Cerebellum (tissue), 4 donors: ENCODE measurements at places on chromosomes 6 and 20. TPM values are rescaled to one million over a fixed set of nuclear protein-coding genes. Genes with fewer than 3 reads are reported as not detected.

DNA sequence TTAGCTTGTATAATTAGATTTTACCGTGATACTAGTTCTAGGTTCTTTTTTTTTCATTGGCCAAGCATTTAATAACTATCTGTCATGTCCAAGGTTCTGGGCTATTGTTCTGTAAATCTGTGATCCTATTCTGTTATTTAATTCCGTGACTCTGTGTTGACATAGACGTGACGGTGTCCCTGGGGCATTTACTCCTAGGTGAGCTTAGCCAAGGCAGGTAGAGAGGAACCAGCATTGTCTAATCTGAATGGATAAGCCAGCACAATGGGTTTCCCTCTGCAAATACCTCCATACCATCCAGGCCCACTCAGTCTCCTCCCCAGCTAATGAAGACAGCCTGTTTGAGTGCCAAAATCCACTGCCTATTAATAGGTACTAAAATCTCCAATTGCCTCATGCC, 8.9 kb upstream of the CDSN start:
- DNase-seq: no peak

GRCh38 chr6:15491986-15492269, 170.9 kb downstream of the DTNBP1 start:
- DNase-seq: no peak

DNA sequence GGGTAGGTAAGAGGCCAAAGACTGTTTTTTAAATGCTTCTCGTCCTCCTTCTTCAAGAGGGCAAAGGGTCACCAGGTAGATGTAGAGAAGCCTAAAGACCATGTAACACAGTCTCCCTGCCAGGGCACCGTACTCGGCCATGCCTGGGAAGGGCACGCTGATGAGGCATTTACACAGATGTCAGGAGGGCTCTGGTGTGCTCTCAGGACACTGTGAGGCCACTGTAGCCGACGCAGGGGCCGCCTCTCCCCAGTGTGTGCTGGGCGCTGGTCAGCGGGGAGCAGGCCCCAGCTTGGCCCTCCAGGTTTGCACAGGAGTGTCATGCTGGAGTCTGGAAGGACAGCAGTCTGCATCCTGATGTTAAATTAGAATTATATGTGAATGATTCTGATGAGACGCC, 7.1 kb upstream of the MTG2 start:
- no peak for DNase-seq

DNA sequence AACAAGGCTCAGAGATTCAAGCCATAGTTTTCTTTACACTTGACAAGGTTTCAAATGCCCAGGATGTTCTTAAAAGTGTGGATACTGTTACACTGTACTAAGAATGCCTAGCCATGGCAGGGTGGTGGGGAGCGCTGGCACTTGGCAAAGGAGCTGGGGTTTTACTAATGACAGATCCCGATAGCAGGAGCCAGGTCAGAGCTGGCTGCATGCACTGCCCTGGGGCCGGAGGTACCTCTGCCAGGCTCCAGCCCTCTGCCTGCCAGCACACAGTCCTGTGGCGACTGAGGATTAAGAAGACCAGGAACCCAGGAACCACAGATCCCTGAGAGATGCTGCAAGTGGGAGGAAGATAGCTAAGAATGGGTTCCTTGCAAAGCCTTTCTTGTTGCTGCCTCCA, 260.3 kb downstream of the ALDH8A1 start:
- DNase-seq: peak; percentile 88

DNA sequence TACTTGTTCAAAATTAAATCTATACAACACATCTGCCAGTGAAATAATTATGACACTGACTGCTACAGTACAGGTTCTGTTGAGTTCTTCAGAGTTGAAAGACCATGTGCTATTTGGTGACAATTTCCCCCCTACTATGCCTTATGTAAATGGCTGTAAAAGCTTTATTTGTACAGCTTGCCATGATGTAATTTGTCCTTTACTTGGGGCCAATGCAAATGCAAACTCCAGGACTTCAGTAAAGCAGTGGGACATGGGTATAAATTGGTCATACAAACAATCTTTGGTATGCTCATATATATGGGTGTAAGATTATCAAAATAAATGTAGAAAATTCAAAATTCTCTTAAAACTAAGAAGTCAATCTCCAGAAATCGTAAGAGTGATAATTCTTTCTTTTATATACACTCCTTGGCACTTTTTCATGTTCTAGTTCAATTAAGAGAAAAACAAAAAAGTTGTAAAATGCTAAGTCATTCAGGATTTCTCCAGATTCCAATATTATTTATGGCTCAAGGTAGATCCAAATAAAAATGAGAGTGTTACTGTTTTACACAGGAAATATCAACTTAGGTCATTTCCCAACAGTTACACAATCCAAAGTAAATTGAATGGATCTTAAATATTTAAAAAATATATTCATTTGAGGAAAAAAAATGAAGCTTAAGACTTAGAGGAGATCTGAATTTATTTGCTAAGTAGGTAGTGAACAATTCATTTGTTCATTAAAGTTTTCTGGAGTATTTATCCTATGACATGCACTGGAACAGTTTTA, 1310.5 kb upstream of the CITED2 start:
- DNase-seq: no peak

GRCh38 chr6:113187661-113188060, 669.5 kb upstream of the MARCKS start:
- DNase-seq: no peak

- DNase-seq: no peak
Observed at GRCh38 chr20:47198996-47199552, 157.4 kb downstream of the ZMYND8 start.

DNA sequence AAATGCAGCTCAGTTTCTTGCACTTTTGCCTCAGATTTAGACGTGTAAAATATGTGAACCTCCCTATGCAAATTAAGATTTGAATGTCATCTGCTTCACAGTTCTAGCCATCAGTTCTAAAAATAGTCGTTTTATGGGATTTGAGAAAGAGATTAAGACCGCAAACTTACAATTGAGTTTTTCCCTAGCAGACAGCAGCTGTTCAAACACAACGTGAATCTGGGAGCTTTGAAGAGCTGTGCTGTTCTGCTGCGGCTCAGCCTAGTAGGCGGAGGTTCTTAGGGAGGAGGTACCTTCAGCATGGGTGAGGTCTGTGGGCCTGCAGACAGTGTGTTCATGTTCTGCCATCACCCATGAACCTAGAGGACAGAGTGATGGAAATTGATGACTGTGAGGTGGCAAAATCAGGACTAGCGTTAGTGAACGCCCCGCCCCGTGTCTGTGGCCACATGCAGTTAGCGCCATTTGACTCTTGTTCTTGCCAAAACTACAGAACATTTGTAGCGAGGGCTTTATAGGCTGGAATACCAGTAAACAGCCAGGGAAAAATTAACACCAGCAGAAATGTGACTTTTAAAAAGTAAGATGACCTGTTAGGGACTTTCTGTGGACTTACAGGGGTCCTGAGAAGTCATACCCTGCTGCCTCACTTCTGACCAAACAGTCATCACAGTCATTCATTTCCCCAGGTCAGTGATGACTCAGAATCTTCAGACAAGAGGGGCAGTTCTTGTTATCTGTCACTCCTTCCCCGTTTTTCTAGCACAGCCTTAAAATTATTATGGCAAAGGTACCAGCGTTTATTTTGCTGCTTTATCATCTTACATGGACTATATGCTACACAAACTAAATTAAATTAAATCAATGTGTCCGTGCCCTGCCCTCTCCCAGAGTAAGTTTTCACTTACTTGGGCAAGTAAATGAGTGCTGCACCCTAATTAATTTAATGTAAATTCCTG, 84.3 kb upstream of the TMEM181 start:
- no peak for DNase-seq

DNA sequence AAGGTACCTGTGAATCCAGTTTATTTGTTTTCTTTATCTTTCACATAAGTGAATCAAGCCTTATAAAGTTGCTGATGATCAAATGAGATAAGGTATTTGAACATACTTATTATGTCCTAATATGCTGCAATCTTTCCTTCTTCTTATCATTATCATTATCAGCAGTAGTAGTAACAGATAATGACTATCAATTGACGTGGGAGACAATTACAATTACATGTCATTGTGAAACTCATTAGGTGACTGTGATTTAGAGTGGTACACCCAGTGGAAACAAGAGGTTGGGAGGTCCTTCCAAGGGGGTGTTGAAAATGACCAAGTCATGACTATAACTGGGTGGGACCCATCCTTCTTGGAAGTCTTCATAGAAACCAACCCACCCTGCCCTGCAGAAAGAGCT, 2.8 kb downstream of the CLIC5 start:
- DNase-seq: no peak

GRCh38 chr6:39029156-39030011, 19.2 kb upstream of the GLP1R start:
- DNase-seq: no peak

DNA sequence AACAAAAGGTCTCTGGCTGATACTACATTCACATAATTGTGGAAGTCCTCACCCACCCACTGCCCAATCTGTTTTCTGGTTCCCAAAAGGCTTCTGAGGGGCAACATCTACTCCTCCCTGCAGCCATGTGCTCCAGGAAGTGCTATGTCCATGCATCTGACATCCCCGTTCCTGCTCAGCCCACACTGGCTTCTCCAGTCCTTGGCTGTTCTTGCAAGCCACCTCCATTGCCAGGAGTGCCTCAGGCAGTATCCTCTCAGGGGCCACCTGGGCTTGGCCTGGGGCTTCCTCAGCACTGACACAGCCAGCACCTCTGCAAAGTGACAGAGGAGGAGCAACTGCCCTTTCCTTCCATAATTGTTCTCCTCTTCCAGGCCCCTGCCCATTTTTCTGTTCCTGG, 18.3 kb downstream of the ARHGAP18 start:
- no peak for DNase-seq

DNA sequence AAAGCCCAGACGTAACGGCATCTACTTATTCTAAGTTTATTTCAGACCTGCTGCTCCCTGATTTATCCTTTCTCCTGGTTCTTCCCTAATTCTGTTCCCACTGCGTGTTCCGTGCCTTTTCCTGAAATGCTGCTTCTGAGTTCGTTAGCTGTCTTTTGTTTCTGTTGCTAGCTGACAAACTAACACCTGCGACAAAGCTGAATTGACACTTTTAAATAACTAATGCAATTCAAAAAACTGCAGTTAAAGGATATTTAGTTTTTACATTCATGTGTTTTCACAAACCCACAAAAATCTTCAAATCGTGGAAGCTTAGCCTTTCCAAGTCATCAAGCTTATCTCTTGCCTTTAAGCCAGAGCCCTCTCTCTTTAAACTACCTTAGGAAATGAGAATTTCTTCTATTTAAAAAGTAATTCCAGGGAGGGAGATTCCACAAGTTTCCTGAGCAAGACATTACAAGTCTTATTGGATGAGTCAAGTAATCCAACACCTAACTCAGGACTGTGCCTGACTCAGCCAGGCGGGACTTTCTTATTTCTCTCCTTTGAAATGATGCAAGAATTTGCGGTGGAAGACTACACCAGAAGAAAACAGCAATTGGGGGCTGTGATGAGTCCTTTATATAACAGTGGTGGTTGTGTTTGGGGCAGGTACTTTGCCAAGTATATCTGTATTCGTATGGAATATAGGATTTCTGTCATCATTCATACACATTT, 6.3 kb downstream of the ADTRP start:
- no peak for DNase-seq

DNA sequence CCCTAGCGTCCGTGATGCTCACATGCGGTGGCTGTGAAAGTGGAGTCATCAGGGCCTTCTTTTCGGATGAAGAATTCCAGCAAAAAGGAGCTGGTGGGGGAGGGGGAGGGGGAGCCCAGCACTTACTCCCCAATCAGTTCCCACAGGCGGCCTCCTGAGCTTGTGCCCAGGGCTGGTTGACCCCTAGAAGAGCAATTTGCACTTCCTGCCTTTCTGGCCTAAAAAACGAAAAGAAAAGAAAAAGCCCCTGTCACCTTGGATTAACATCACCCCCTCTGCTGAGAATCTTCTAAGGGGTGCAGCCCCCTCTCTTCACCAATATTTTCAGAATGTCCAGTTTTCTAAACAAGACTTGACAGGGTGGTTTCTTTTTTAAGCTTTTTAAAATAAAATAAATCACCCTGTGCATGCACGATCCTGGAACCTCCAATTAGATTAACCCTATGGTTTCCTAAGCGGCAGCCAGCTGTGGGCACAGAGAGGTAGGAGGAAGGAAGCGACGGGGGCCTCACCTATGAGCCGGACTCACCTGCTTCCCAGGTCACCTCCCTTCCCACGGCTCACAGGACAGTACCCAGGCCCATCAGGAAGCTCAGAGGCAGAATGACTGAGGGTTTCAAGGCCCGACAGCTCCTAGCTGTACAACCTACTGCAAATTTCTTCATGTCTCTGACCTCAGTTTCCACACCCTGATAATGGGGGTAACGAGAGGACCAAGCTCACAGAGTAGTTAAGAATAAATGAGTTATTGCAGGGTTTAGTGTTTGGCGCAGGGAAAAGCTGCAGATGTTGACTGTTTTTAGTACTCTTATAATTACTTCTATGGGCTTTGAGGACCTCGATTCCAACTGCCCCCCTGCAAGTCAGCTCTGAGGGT, 10.5 kb upstream of the TGM2 start:
- DNase-seq: no peak

The KIFC1 gene
- 12.3 TPM for total RNA-seq

The TMEM217 gene
- total RNA-seq: 1.00 TPM

The ZFAND3 gene
- 31.0 TPM for total RNA-seq

The KCNQ5 gene
- 4.1 TPM for total RNA-seq

The CST4 gene
- not detected for total RNA-seq

The GSTA3 gene
- total RNA-seq: not detected

The THBD gene
- 2.7 TPM for total RNA-seq

The PNPLA1 gene
- total RNA-seq: not detected

The PPP1R16B gene
- 13.0 TPM for total RNA-seq

The XKR7 gene
- total RNA-seq: 20.0 TPM

The PI3 gene
- total RNA-seq: not detected
